ENCODE measurements at places on chromosomes 5 and 9.

DNA sequence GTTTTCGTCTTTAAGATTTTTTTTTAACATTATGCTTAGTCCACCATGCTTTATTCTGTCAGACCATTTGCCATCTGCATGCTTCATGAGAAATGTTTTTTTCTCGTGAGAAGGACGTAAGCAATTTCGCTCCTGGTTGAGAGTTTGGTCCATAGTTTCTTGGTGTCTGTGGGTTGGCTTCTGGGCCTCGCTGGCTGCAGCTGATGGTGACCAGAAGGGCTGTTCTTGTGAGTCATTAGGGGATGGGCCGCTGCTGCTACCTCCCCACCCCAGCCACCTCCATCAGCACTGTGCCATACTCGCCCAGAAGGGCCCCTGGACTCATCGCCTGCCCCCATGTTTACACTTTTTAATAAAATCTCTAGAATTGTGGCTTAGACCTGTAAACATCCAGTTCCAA, 11.4 kb downstream of the SYK start:
- DNase-seq: no peak

DNA sequence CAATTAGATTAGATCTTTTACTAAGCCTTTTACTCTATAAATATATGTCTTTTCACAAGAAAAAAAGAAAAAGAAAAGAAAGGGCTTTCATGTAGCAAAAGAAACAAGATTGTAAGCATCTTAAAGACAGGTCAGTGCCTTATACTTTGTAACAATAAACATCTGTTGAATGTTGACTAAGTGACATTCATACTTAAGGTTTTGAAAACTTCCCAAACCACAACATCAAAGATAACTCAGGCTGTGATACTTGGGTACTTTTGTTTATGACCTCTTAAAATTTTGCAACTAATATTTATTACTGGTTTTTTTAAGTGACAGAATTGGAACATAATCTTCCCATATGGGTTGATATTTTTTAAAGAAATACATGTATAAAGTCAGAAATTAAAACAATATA, 7.4 kb downstream of the GRAMD2B start:
- DNase-seq: peak; percentile 45

DNA sequence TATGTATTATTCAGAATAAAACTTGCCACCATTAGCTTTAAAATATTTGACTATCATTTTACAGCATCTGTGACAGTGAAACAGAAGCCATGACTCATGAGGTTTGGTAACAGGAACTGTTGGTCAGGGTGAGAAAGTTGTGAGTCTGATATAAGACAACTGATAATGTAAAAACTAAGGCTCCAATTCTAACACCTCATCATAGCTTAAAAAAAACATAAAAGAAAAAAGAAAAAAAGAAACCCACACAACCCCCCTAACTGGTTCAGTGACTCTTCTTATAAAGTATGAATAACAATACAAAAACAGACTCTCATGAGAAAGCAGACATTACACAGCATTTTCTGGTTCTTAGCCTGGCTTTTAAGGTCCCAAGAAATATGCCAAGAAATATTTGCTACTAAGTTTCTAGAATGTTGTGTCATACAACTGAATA, 85.8 kb downstream of the MRPS27 start:
- DNase-seq: peak; percentile 79

- DNase-seq: no peak
Measured at GRCh38 chr9:124559871-124560270, 52.7 kb upstream of the NR5A1 start.

GRCh38 chr5:155046591-155046990, 33.0 kb downstream of the KIF4B start:
- DNase-seq: no peak
